ENCODE measurements at places on chromosomes 5 and 9.

- DNase-seq, result no peak
These were observed 363.6 kb upstream of the EDIL3 start for GRCh38 chr5:84748313-84748712.

DNA sequence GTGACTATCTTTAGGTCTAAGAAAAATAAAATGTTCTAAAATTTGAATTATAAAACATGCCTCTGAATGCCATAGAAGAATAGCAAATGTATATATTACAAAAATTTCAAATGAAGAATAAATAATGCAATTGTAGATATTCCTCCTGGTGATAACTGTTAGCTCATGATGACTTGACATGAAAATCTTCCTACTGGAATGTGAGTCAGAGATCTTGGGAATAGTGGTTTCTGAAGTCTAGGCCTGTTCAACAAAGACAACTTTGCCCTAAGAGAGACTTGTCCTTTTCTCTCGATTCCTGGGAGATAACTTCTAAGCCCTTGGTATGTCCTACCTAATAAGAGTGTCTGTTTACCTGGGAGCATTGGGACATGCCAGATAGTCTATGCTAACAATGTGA lies 746.3 kb upstream of the RIOK2 start:
- no peak for DNase-seq

GRCh38 chr5:31853398-31854135 lies 214.6 kb downstream of the PDZD2 start:
- no peak for DNase-seq

DNA sequence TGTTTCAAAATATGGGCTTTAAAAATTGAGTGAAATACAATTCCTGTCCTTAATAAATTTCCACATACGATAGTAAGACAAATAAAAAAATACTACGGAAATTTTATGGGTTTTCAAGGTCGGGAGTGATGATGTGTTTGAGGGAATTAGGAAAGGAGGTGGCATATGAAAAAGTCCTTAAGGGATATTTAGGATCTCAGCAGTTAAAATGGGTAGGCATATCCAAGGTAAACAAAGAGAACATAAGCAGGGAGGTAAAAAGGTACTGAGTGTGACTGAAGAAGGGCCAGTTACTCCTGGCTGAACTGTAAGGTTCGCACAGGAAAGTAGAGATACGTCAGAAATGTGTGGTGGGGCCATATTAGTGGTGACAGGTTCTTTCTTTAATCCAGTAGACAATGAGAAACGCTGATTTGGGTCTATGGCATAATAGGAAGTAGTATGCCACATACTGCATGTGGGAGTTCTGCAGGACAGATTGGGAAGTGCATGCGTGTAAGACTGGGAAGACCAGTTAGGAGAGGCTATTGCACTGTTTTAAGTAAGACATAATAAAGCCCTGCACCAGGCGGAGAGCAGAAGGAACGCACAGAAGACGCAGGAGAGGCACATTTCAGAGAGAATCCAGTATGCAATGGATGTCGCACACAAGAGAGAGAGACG lies 937 bp upstream of the HMGCR start:
- DNase-seq, result no peak

DNA sequence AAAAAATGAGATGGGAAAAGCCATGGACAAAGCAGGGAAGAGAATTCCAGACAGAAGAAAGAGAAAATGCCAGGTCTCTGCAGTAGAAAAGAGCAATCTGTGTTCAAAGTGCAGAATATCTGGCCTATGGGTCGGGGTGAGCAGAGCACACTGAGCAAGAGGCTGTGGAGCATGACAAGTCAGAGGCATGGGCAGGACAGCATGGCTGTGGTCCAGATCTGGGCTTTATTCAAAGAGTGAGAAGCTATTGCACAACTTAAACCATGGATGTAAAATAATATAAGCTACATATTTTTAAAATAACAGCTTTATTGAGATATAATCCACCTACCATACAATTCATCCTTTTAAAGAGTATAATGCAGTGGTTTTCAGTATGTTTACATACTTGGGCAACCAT lies 133.1 kb upstream of the SPDL1 start:
- DNase-seq, result no peak

- no peak for DNase-seq
These were observed 20.7 kb downstream of the ITGA1 start for GRCh38 chr5:52808316-52808901.

DNA sequence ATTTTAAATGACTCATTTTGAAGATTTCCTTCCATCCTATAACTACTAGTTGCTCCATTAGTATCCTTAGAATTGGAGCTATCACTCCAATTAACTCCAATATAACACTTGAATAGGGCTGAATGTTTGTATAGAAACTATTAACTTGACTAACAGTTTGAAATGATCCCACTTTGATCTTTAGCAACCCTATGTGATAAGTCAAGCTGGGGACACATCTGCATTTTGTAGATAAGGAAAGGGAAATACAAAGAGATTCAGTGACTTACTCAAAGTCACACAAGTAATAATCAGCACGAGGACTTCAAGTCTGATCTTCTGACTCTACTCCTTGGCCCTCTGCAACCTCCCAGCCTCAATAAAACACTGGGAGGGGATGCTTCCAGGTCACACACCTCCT lies 101.1 kb downstream of the TMEM215 start:
- no peak for DNase-seq

DNA sequence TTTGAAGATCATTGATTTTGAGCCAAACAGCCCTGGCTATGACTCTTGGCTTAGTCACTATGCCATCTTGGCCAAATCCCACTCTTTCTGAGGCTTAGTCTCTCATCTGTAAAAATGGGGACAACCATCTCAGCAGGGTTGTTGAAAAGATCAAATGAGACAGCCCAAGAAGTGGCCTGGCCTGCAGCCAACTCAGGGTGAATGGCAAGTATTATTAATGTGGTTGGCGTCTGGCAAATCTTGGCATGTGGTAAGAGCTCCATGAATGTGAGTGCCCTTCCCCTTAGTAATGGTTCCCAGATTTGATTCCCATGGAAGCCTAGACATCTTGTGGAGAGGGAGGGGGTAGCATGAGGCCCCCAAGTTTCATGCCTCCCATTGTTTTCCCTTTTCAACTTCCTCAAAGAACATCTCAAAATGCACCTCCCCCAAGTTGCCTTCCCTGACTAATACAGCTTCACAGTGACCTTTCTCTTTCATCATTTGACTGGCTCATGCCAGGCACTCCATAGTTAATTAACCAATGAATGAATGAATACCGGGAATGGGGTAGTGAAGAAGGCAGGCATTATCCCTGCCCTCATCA lies 11.8 kb upstream of the TGFBI start:
- DNase-seq, result no peak
